Left cardiac atrium (tissue), 4 donors: ENCODE measurements at places on chromosomes 12 and 14. TPM values are rescaled to one million over a fixed set of nuclear protein-coding genes. Genes with fewer than 3 reads are reported as not detected.

Gene ADAMTS20
- total RNA-seq: not detected

Gene BLOC1S1
- total RNA-seq: 123 TPM

Gene TPI1
- 858 TPM for total RNA-seq

Gene FIGNL2
- total RNA-seq: 0.47 TPM

Gene ESRRB
- total RNA-seq: 4.3 TPM

Gene ANKRD52
- 24.1 TPM for total RNA-seq

- DNase-seq: no peak
These were observed 12.1 kb downstream of the CNOT2 start for GRCh38 chr12:70255311-70255710.

DNA sequence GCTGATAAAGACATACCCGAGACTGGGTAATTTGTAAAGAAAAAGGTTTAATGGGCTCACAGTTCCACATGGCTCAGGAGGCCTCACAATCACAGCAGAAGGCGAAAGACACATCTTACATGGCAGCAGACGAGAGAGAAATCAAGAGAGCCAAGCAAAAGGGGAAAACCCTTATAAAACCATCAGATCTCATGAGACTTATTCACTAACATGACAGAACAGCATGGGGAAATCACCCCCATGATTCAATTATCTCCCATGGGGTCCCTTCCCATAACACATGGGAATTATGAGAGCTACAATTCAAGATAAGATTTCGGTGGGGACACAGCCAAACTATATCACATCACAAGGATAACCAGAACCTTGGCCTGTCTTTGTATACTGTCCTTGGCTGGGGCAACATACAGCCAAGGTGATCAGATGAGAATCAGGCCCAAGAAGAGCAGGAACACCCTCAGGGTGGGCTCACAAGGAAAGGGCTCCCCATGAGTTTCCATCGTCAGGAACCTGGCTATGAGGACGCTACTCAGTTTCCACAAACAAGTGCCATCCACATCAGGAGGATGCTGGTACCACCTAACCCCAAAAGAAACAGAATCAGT, 152.7 kb downstream of the FOXN3 start:
- no peak for DNase-seq

GRCh38 chr12:67669934-67670631, 21.5 kb downstream of the DYRK2 start:
- no peak for DNase-seq

DNA sequence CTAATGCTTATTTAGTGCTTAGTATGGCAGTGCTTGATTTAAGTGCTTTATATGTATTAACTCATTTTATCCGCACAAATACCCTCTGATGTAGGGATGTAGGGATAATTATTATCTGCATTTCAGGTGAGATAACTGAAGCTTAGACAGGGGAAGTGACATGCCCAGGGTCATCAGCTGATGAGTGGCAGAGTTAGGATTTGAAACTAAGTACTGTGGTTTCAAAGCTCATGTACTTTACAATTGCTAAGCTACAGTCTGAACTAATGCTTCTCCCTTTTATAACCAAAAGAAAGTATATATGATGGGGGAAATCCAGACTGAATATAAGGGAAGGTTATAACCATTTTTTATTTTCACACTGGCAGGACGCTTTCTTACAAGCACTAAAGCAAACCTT, 229.6 kb upstream of the NAV3 start:
- DNase-seq: no peak
